ENCODE measurements at places on chromosomes 7 and 10.

GRCh38 chr10:123583639-123584418, 82.3 kb upstream of the GPR26 start:
- no peak for DNase-seq

DNA sequence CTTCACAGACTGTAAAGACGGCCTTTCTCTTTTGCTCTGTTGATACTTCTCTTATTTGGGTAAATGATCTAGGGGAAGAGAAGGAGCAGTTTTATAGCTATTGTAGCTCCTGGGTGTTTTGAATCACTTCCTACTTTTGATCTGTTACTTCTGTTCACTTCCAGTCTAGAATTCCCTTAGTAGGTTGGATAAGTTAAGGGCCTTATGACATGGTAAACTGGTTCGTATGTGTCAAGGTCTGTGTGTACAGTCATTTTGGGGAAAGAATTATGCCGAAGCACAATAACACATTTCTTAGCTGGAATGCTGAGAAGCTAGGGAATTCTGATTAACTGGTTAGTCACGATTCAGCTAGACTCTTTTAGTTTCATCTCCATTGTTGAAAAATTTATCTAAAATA, 8.1 kb downstream of the DENND10 start:
- DNase-seq: no peak

DNA sequence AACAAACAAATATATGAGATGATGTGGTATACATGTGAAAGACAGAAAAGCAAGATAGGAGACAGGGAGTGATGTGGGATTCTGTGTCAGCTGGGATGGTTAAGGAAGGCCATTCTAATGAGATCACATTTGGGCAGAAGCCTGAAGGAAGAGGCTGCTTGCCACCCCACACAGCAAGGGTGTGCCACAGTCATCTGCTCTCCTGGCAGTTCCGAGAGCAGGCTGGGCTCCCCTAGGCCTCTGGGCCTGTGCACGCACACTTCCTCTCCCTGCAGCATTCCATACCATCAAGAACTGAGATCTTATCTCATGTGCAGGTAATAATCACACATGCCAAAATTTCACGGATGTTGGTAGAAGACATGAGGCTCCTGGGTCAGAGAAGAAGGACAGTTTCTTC, 43.1 kb downstream of the SYPL1 start:
- no peak for DNase-seq

- DNase-seq: no peak
These were observed 105.7 kb downstream of the ST8SIA6 start for GRCh38 chr10:17348501-17349349.

DNA sequence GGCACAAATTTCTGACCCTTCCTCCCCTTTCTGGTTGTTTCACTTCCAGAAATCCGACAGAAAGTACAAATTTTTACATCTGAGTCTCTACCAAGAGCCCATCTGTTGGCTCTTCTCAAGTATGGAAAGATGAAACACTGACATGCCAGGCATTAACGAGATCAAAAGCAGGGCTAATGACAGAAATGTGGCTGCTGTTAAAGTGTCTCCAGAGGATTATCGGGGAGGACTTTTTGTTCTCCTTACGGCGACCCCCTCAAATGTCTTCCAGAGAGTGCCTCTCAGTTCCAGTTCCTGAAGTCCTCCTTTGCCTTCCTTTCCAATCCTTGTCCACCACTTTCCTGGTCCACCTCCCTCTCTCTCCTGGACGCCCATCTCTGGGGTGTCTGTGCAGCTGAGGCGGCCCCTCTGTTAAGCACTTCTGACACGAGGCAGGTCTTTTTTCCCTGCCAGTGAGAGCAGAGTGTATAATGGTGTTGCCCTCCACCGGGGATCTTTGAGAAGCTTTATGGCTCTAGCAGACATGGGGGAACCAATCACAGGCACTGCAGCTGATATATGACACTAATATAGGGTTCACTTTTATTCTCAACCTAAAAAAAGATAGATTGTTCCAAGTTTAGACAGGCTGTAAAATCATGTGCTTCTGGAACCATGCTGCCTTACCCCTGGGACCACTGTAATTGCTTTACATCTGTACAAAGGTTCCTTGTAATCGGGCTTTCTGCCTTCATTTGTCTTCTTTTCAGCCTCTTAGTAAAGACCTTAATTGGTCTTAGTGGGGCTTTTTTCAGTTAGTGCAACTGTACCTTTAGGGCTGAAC, 757.1 kb downstream of the AUTS2 start:
- no peak for DNase-seq

DNA sequence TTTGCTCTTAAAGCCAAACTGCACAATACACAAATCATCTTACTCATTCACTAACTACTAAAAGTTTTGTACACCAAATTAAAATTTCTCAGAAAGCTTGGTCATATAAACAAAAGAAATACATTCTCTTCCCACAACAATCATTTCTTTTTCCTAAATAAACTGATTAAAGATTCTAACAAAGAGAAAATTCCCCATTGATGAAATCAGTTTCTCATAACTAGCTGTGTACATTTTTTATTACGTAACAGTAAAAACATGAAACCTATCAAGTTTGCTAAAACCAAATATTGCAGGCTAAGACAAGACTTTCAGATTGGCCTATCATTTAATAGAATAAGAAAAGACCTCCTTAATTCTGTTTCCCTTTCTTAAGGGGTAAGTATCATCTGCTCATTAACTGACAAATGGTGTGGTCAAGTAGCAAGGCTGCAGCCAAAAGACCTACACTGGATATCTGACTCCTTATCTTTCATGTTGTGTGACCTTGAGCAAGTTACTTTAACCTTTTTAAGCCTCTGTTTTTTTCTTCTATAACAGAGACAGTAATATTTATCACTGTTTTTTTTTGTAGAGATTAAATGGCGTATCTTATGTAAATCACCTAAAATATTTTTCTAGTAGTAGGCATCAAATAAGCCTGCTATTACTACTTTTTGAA, 22.4 kb downstream of the NAMPT start:
- no peak for DNase-seq

DNA sequence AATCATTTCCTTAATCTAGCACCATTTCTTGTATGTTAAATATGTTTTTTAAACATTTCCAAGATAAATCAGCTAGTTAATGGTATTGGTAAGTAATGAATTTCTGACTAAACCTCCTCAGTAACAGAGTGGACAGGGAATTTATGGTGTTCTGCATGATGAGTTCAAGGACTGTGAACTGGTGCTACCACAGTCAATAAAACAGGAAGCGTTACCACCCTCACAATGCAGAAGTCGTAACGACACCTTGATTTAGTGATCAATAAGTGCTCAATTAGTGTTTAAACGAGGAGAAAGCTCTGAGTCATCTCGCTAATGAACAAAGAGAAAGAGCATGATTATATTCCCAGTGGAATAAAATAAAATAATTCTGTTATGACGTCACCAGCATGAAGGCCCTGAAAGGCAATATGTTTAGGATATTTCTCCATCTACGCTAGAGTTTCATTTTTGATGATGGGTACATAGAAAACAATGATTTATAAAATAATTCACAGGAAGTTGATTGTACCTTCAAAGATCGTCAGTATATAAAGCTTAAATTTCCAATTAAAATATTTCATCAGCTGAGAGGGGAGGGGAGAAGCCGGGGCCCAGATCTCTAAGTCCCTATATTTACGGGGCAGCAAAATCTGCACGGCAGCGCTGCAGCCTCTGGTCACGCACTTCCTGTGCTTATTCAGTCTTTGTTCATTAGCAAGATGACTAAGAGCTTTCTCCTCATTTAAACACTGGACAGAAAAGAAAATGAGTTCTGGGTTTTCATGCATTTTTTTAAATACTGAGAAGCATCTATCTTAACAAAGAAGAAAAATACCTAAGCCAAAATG, 400.5 kb downstream of the PTPRN2 start:
- DNase-seq: no peak

GRCh38 chr7:81433206-81433605, 336.6 kb downstream of the HGF start:
- no peak for DNase-seq

DNA sequence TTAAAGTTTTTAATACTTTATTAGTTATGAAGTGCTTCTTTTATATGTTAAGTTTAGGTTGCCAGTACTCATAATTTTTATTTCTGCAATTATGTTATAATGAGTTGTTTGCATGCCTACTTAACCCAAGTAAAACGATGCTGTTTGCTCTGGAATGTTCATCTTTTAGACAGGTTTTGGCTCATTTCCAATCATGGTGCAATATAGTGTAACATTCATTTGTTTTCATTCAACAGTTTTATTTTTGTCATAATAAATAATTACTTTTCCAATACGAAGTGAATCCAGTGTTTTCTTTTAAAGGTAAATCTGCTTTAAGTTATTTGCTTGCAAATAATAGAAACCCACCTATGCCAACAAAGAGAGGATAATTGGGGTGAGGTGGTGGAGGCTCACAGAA, 22.1 kb downstream of the ARL5B start:
- DNase-seq: no peak

DNA sequence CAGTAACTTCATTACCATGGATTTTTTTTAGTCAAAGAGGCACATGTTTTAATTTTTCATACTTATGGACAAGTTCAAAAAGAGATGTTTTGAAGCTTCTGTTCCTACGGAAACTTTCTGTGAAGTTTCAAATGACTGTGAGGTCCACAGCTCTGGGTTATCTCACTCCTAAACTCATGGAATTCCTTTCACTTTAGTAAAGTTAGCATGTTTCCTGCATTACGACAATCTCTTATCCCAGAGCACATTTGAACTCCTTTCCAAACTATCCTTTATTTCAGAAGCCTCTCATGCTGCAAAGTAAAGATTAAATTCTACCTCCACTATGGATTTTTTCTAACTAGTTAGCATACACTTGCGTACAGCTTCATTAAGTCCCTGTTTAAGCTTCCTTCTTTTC, 15.3 kb upstream of the ADD3 start:
- no peak for DNase-seq

GRCh38 chr7:5448378-5449037, 24.9 kb upstream of the TNRC18 start:
- DNase-seq: no peak

GRCh38 chr7:133186060-133186459, 66.8 kb upstream of the EXOC4 start:
- DNase-seq: no peak

DNA sequence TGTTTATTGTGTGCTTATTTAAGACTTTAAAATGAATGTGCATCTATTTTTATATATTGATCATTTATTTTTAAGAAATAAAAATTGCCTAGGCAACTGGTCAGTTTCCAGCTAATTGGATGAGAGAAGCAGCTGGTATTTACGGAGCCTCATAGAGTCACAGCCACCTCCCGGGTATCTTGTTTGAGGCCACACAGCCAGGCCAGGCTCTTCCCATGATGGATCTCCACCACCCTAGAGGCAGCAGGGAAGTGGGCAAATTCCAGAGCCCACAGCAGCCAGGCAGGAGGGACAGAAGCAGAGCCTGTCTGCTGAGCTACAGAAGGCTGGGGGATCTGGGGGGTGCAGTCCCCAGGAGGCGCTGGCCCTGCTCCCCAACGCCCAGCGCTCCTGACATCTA, 61.6 kb downstream of the CLEC2L start:
- DNase-seq: no peak

GRCh38 chr10:69636626-69637605, 6.9 kb downstream of the FAM241B start:
- peak; percentile 42 for DNase-seq

DNA sequence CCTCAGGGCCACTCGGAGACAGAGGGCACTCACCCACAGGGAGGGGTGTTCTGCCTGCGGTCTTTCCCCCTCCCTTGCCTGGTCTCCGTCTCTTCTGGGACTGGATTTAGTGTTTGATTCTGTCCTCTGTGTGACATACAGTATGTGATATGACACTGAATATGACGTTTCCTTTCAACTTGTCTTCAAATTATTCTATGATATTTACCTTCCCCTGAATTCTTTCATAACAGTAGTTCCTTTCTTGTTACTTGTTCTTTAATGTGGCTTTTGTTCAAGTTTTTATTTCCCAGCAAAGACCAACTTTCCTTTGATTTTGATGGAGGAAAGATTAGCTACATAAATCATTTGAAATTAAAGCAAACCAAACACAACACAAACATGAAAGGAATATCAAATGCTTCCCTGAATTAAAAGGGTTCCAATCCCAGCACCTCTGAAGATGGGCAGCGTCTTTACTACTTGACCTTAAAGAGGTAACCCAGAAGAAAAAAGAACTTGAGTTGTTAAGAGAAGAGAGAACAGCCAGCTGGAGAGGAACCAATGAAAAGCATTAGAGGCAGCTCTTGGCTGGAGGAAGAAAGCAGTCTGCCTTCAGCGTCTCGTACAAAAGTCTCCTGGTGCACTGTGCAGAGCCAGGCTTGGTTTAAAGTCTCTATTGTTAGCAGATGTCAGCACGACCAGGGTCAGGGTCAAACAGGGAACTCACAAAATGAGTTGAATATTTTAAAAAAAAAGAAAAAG, 18.3 kb upstream of the RHEB start:
- no peak for DNase-seq

DNA sequence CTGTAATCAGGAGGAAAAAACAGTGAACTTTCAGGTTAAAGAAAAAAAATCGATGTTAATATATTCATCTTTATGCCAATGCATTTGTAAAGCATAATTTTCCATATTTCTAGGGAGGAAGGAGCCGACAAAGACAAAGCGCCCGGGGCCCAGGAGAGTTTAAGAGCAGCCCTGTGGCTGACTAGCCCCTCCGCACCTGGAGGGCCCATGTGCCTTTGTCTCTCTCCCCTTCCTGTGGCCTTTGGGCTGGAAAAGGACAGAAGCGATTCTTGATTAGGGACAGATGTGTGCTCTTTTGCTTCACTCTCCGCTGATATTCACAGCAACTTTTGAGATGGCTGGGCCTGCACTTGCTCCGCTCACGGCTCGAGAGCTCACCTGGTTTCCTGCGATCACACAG, 23.1 kb downstream of the DDC start:
- DNase-seq: no peak

GRCh38 chr7:1219498-1219897, 13.2 kb upstream of the UNCX start:
- DNase-seq: no peak

- DNase-seq: no peak
These were observed 156.4 kb upstream of the FGFR2 start for GRCh38 chr10:121754666-121755065.

GRCh38 chr10:88477343-88478085, 105.6 kb downstream of the RNLS start:
- no peak for DNase-seq

GRCh38 chr7:111835066-111835465, 272.8 kb upstream of the IMMP2L start:
- no peak for DNase-seq

- DNase-seq: no peak
These were observed 156.2 kb downstream of the AUTS2 start for GRCh38 chr7:69754476-69754875.

GRCh38 chr10:30774261-30774660, 144.7 kb upstream of the LYZL2 start:
- DNase-seq: no peak

- DNase-seq: peak; percentile 72
These were observed 3.4 kb downstream of the IGFBP3 start for GRCh38 chr7:45917658-45918057.

GRCh38 chr7:146414937-146415336, 298.3 kb downstream of the CNTNAP2 start:
- DNase-seq: no peak

Data from CD4-positive, alpha-beta T cell treated with Interferon alpha-2 for 1 hour (primary cell).